ENCODE measurements at places on chromosomes 2 and 18.
A peak's percentile ranks its signal among the peaks of the same experiment; 100 is the strongest.

DNA sequence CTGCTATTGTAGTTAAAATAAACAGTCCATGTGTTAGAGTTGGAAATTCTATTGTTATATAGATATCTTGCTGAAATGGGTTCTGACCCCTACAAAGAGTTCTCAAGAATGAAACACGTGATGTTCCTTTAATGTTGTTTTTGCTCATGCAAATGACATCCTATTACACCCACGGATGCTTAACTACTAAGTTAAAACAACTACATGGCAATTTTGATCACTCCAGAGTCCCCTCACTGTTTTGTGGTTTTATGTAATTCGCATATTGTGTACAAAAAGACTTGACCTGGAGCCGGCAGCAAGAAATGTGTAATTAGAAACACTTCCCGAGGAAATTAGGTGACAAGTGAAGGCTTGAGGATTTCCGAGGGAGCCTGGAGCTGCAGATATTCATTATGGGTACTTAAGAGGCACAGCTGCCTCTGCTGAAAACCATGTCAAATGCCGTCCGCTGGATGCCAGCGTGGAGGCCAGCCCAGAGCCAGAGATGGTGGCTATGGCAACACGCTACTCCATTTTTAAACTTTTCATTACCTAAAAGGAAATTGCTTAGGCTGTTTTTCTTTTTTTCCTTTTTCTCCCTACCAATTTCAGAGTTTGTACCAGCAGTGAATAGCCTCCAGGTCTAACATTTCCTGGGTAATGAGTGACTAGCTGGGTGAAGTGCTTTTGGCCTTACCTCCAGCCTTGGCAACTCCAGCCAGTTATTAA, 21.0 kb upstream of the CABLES1 start:
- no peak for DNase-seq

- DNase-seq, result peak; percentile 15
These were observed 39.8 kb upstream of the ADCYAP1 start for GRCh38 chr18:864872-865273.

DNA sequence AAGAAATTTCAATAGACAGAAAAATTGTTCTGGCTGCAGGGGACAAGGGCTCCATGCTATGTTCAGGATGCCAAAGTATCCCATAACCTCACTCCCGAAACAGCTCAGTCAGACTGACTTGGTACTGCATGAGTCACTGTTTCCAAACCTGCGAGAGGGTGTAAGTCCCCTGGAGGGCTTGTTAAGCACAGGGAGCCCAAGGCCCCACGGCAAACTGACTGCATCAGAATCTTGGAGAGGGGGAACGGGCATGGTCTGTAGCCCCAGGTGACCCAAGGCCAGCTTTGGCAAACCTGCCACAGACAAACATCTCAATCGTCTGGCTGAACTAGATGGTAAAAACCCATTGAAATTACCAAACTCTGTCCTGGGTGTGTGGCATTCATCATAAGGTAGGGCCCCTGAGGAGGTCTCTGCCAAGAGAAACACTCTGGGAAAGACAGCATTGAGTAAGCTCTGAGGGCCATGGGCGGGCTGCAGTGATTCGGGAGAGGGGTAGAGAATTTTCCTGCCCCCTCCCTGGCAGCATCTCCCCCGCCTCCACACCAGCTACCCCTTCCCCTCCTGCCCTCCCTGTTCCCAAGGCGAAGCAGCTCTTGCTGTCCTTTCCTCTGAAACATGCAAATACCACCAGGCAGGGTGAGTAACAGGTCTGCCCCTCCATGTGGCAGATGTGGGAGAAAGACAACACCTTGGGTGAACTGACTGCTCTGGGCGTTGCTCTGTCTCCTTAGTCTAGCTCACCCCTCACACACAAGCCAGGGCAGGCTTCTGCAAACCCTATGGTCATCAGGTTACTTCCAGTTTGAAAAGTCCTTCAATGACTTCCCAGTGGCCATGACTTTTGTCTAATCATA, 274.7 kb upstream of the SIX2 start:
- no peak for DNase-seq

- no peak for DNase-seq
These were observed 361.2 kb upstream of the SOX11 start for GRCh38 chr2:5330961-5331360.

DNA sequence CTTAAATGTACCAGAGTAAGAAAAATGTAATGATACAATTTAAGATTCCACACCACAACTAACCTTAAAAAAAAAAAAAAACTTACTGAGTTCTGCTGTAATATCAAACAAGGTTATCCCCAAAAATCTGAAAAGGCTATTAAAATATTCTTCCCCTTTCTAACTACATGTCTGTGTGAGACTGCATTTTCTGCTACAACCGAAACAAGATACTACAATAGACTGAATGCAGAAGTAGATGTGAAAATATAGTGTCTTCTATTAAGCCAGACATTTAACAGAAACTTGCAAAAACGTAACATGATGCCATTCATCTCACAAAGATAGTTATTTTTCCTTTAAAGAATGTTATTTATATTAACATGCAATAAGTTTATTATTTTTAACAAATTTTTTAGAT, 16.2 kb downstream of the SS18 start:
- no peak for DNase-seq

GRCh38 chr18:13614641-13615288, 111.6 kb downstream of the FAM210A start:
- DNase-seq, result no peak
